HL-60 (cell line): ENCODE measurements at places on chromosomes 4 and X.

DNA sequence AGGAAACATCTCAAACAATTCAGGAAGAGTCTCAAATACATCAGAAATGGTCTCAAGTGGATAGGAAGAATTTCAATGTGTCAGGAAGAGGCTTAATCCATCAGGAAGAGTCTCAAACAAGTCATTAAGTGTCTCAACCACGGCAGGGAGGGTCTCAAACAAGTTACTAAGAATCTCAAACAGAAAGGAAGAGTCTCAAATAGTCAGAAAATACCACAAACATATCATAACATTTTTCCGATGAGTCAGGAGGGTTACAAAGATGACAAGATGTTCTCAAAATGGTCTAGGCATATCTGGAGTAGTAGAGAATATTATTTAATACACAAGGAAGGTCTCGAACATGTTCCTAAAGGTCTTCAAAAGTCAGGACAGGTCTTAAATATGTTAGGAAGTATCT, 109.3 kb upstream of the USP9X start:
- DNase-seq: no peak

GRCh38 chr4:112946127-112946526, 103.3 kb upstream of the ANK2 start:
- no peak for DNase-seq

GRCh38 chr4:112083587-112084347, 61.5 kb upstream of the FAM241A start:
- DNase-seq: no peak

DNA sequence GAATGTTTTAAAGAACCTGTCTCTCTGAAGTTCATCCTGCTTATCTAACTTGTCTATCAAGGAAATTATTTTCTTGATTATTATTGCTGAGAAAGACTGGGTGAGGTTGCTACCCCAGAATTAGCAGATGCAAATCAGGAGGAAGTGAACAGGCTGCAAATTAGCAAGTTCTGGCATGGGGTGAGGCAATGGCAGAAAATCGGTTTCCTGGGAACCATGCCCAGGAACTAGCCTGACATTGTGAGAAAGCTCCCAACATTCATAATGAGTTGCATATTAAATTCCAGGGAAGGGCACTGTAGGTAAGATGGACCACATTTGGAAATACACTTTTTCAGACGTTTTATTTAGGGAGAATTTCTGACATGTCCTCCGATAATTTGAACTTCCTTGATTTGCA, 11.6 kb downstream of the ARSF start:
- DNase-seq: no peak

DNA sequence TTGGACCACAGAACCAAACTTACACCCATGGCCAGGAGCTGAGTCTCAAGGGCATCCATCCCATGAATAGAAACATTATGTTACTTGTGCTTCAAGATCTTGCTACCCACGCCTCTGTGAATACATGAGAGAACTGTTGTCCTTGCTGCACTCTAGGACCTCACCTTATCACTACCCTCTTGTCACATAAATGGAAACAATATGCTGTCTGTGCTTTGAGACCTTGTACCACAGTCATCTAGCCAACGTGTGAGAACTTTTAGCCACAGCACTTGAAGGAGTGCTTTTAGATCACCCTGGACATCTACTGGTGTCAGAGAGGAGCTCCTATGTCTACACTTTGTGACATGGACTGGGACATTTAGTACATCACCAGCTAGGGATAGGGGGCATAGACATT, 30.7 kb upstream of the HUWE1 start:
- no peak for DNase-seq

- no peak for DNase-seq
Measured at GRCh38 chr4:24601121-24601520, 16.8 kb upstream of the DHX15 start.

GRCh38 chrX:14697451-14697850, 168.1 kb downstream of the GLRA2 start:
- DNase-seq: no peak
